ENCODE measurements at places on chromosomes 2 and 18.

DNA sequence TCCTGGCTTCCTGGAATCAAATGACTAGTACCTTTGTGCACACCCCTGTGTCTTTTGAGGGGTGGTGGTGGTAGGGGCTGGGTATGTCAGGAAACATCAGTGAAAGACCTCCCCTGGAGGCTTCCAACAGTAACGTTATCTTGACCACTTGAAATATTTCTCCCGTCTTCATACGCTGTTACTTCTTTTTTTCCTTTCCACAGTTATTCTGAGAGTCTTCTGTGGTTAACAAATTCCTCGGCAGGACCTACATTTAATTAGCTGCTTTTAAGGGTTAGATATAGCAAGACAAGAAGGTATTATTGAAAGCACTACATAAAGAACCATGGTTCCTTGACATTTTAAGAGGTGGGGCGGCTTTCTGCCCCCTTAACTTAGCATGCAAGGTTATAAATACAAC is 34.6 kb downstream of the UGP2 start:
- DNase-seq: no peak

DNA sequence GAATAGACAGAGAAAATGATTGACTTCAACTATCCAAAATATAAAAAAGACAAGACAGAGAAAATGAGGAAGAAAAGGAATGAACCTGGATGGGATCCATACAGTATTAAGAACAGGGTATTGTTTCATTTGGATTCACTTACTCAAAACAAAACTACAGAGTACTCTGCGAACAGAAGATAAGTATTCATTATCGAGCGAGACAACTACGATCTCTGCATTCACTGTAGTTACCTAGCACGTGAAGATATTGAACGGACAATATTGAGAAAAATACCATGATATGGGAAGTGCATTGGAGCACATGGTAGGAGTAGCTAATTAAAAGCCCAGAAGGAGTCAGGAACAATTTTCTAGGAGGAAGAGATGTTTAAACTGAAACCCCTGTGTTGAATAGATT is 1.0 kb upstream of the ORC2 start:
- no peak for DNase-seq

GRCh38 chr18:50013363-50014138 is 181.4 kb downstream of the MYO5B start:
- no peak for DNase-seq

DNA sequence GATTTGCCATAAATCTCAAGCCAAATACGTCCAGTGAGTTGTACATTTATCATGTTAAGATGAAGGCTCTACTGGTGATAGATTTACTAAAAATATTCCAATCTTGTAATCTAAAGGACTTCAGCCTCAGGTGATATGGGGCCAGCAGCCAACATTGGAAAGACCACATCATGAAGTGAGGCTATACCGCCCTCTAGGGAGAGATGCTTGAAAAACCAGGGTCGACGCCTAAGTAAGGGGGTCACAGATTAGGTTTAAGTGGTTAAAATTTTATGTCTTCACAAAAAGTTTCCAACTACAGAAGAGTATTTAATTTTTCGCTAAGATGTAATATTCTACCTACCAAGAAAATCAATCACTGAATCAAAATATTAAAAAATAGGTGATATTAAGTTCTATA is 33.3 kb downstream of the DOCK10 start:
- DNase-seq: no peak

DNA sequence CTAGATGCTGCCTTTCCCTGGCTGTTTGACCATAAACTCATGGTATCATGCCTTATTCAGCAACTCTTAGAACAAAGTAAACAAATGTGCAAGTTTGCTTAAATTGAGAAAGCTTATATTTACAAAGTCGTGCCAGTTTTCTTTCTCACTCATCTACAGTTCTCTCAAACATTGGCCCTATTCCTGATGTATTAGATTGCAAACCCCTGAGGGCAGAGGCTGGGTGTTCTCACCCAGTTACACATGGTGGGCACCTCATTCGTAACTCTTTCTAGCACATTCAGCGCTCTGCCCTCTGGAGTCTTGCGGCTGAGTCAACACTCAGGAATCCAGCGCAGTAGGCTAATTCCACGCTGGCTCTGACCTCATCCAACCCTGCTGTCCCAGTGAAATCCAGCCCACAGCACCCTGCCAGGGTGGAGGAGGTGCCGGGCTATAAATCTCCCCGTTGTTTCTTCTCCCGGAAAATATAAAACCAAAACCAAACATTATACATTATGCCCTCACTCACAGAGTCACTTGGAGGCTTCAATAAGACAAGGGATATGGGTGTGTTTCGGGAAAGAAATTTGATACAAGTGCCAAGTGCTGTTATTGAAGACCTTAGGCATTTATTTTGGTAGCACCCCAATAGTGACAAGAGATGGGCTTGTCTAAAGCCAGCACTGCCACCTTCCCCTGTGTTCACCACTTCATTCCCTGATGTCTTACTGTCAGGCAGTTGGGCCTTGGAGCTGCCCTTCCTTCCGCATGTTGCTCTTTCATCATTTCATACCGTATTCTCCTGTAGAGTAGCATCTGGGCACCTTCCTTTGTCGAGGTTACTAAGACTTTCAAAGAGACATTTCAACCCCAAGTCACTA is 287.4 kb downstream of the PRKCE start:
- no peak for DNase-seq

GRCh38 chr2:192886636-192887035 is 691.9 kb upstream of the TMEFF2 start:
- no peak for DNase-seq

DNA sequence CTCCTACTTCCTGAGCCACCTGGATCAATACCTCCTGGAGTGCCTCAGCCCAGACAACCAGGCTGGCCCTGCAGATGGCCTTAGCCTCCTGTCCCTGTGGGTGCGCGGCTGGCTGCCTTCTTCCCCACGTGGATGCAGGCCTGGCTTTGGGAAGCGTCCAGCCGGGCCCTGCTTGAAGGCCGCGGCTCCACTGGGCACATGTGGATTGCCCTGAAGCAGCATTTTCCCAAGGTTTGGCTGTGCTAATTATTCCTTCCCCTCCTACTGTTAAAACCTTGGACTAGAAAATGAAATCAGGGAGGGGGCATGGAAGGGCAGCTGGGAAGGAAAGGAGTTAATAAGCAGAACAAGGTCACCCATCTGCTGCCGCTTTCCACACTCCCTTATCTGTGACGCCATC is 143.0 kb upstream of the GATA6 start:
- DNase-seq: no peak

GRCh38 chr2:215498431-215498830 is 62.6 kb upstream of the FN1 start:
- no peak for DNase-seq

GRCh38 chr18:59049721-59050660 is 89.7 kb upstream of the SEC11C start:
- DNase-seq: no peak

GRCh38 chr2:233974530-233975071 is 57.4 kb downstream of the TRPM8 start:
- no peak for DNase-seq

GRCh38 chr2:231117922-231118613 is 6.8 kb downstream of the HTR2B start:
- no peak for DNase-seq

GRCh38 chr2:237128026-237128703 is 42.5 kb downstream of the COPS8 start:
- no peak for DNase-seq

- DNase-seq: no peak
These were observed 52.8 kb upstream of the ITGB6 start for GRCh38 chr2:160252900-160253299.

DNA sequence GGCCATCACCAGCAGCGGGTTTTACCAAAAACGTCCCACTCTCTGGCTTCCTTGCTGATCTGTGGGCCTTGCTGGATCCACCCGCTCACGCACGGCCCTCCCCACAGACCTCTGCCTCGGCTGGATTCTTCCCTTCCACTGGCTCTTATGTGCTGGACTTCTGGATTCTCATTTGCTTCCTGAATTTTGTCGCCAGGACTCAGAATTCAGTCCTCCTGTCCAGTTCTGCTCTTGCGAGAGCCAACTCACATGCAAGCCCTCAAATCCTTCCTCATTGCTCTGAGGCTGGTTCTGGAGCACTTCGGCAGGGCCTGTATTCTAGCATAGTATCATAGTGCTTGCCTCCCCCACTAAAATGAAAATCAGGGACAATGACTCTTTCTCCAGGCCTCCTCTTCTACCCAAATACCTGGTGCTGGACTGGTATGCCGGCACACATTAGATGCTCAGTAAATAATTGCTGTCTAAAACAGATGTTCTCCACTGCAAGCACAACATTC is 115.5 kb downstream of the ATL2 start:
- DNase-seq: no peak

GRCh38 chr2:31813016-31813415 is 197.8 kb downstream of the MEMO1 start:
- DNase-seq: no peak

GRCh38 chr2:5915881-5916310 is 223.7 kb downstream of the SOX11 start:
- no peak for DNase-seq

GRCh38 chr2:55093381-55093780 is 43.1 kb upstream of the RTN4 start:
- DNase-seq: no peak

DNA sequence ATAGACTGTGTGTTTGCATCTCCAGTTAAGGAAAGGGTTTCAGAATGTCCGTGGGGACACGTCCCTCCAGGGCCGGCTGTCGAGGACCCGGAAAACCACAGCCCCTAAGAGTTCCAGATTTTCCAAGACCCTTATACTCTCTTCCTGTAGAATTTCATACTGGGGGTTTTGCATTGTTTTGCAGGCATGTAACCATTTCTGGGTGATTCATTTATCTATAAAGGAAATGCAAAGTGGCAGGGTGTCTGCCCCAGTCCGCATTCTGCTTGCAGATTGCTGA is 8.5 kb downstream of the SP9 start:
- peak; percentile 31 for DNase-seq

DNA sequence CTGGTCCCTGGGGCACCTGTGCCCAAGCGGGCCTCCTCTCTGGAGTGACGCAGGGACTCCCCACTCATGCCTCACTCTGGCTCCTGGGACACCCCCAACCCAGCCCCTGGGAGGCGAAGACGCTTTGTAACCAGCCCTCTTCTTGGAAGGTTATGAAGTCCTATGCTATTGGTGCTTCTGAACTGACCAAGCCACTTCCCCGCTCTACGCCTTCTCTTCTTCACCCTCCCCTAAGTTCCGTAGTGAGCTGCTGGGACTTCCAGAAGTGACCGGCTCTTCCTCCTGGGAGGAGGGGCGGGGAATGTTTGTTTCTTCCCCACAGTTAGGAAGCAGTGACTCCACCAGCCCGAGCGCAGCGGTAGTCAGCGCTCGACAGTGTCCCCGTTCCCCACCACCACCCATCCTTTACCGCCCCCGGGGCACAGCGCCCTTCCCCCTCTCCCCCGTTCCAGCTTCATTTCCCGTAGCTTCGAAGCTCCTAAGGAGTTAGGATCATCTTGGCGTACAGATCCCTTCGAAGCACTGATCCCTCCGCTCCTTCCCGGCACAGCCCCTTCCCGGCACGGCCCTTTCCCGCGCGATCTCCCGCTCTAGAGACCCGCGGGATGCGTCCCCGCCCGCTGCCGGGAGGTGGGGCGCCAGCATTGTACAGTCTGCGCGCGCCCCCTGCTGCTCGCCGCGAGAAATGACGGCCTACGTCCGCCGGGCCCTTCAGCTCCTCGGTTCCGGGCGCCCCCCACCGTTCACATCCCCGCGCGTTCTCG is 25.3 kb upstream of the NOTO start:
- DNase-seq: peak; percentile 62
